ENCODE measurements at places on chromosomes 12 and 14.

- DNase-seq: peak; percentile 44
- peaks cover 67% of the 10 kb centered on the region for H3K36me3 ChIP-seq
- H3K4me3 ChIP-seq: peak overlapping the region; percentile 94
Observed at GRCh38 chr14:95533391-95533821, 1.4 kb upstream of the GLRX5 start.

DNA sequence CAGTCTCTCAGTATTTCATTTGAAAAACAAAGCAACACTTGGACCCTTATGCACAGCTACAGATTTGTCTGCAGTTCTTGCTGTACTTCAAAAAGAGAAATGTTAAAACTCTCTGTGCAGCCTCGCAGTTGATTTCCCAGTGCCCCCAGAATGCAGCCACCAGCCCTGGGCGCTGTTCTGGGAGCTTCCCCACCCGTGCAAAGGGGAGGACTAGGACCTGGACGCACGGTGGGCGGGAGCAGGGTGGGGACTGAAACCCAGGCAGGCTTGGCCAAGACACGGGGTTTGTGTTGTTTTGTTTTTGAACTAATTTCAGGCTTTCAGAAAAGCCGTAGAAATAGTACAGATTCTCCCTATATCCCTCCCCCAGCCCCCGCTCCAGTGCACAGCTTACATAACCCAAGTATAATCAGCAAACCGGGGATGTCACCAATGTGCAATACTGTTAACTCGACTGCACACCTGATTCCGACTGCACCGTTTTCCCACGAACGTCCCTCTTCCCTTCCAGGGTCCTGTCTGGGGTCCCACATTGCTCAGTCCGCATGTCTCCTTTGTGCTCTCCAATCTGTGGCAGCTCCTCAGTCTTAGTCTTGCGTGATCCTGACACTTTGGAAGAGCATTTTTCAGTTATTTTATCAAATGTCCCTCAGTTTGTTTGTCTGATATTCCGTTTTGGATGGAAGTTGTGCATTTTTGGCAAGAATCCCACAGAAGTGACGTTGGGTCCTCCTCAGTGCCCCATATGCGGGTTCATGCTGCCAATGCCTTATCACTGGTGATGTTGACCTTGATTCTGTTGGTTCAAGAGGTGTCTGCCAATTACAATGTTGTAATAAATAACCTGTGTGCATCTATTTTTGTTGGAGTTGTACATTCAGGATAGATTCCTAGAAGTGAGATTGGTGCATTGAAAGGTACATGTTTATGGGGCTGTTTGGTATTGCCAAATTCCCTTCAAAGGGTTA lies 95.9 kb downstream of the SETD3 start:
- no peak for DNase-seq
- H3K27me3 ChIP-seq: peaks cover 50% of the 10 kb centered on the region
- H3K4me3 ChIP-seq: no peak overlapping the region
- H3K4me1 ChIP-seq: peaks cover 14% of the 10 kb centered on the region
- no peaks in the 10 kb centered on the region for H3K36me3 ChIP-seq

- H3K27me3 ChIP-seq: peaks cover 14% of the 10 kb centered on the region
- H3K4me3 ChIP-seq: peak overlapping the region; percentile 6
- no peak for DNase-seq
- H3K27ac ChIP-seq: peak overlapping the region; percentile 44
Observed at GRCh38 chr12:24919346-24920001, 29.4 kb downstream of the BCAT1 start.

GRCh38 chr14:103273745-103274615 lies 60.1 kb upstream of the EIF5 start:
- no peak for DNase-seq
- peaks cover 70% of the 10 kb centered on the region for H3K27me3 ChIP-seq
- no peaks in the 10 kb centered on the region for H3K36me3 ChIP-seq
- no peaks in the 10 kb centered on the region for H3K4me1 ChIP-seq
- H3K4me3 ChIP-seq: no peak overlapping the region

GRCh38 chr12:41277946-41278267 lies 89.8 kb downstream of the PDZRN4 start:
- H3K4me3 ChIP-seq: no peak overlapping the region
- H3K36me3 ChIP-seq: no peaks in the 10 kb centered on the region
- peaks cover 2% of the 10 kb centered on the region for H3K27me3 ChIP-seq

DNA sequence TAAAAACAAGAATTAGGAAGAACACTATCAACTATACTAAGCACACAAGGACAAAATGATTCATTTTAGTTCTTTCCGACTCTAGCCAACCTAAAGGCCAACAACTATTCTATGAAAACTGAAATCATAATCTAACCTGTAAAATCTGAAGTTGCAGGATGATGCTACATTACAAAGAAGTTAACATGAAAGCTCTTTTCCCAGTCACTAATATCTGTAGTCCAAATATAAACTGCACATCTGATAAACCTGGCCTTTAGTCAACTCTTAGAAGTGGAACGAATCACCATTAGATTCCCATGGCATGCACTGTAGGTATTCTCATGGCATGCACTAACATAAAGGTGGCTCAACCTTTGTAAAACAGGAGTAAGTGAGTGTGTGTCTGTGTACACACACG lies 41.7 kb downstream of the BLTP3B start:
- H3K27me3 ChIP-seq: no peaks in the 10 kb centered on the region
- H3K27ac ChIP-seq: peak overlapping the region; percentile 15
- peaks cover 12% of the 10 kb centered on the region for H3K4me1 ChIP-seq
- H3K36me3 ChIP-seq: peaks cover 74% of the 10 kb centered on the region
- DNase-seq: no peak
- H3K4me3 ChIP-seq: no peak overlapping the region

DNA sequence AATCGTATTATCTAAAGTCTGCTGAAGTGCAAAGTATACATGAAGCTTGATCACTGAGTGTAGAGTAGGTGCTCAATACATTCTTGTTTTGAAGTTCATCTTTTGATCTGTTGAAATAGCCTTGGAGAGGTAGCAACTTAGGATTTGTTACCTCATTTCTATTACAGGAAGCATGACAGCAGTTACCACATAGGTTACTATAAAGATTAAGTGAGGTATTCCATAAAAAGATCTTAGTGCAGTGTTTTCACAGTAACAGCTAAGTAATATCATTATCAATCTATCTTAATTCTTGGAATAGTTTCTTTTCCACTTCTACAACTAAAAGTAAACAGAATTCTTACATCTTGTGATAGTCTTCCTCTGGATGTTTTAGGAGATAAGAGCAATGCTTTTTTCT lies 50.9 kb downstream of the BTBD7 start:
- H3K27me3 ChIP-seq: no peaks in the 10 kb centered on the region
- no peak overlapping the region for H3K27ac ChIP-seq
- H3K36me3 ChIP-seq: peaks cover 30% of the 10 kb centered on the region
- peaks cover 11% of the 10 kb centered on the region for H3K4me1 ChIP-seq
- DNase-seq: no peak
- no peak overlapping the region for H3K4me3 ChIP-seq

GRCh38 chr12:2049604-2050540 lies 2.9 kb upstream of the CACNA1C start:
- H3K4me1 ChIP-seq: peaks cover 13% of the 10 kb centered on the region
- no peaks in the 10 kb centered on the region for H3K36me3 ChIP-seq
- H3K4me3 ChIP-seq: no peak overlapping the region
- peaks cover 63% of the 10 kb centered on the region for H3K27me3 ChIP-seq
- no peak overlapping the region for H3K27ac ChIP-seq
- DNase-seq: no peak

DNA sequence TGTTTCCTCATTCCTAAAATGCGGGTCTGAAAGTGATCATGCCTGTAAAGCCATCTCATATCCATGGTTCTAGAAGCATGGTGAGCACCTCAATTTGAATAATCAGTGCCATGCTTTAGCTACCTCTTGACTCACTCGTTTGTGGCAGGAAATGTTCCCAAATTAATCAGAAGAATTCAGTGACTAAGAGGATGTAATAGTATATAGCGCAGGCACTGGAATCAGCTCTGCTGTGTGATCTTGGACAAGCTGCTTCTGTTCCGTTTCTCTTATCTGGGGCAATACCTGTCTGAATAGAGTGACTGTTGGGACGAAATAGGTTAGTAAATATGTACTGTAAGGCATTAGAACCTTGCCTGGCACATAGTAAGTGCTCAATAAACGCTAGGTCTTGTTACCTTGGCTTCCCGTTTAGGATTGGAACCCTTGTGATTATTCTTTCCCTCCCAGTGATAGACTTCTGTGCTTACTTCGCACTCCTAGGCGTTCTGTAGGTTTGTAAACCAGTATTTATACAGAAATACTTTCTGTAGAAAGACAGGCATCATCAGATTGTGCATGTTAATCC lies 820 bp upstream of the SMAGP start:
- H3K27me3 ChIP-seq: peaks cover 18% of the 10 kb centered on the region
- no peaks in the 10 kb centered on the region for H3K36me3 ChIP-seq
- H3K4me1 ChIP-seq: peaks cover 20% of the 10 kb centered on the region
- DNase-seq: no peak
- peak overlapping the region; percentile 83 for H3K4me3 ChIP-seq
- peak overlapping the region; percentile 85 for H3K27ac ChIP-seq

GRCh38 chr12:109709401-109709991 lies 4.1 kb upstream of the FAM222A start:
- H3K4me3 ChIP-seq: no peak overlapping the region
- peaks cover 4% of the 10 kb centered on the region for H3K4me1 ChIP-seq
- DNase-seq: no peak
- H3K27ac ChIP-seq: no peak overlapping the region

DNA sequence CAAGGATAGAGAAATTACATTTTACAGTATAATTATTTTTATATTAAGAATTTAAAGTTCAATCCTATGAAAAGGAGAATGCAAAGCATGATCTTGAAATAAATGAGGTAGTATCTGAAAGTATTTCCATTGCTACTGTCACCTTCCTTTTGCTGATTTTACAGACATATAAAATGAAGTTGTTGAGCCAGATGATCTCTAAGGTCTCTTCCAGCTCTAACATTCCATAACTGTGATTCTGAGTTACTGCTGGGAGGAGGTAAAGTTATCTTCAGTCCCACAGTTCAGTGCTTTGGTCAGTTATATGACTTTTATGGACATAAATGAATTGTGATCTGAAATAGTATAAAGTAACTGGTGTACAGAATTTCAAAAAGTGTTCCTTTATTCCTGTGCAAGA lies 52.8 kb downstream of the SLC38A6 start:
- no peak overlapping the region for H3K27ac ChIP-seq
- no peaks in the 10 kb centered on the region for H3K27me3 ChIP-seq
- H3K4me3 ChIP-seq: no peak overlapping the region
- no peak for DNase-seq

DNA sequence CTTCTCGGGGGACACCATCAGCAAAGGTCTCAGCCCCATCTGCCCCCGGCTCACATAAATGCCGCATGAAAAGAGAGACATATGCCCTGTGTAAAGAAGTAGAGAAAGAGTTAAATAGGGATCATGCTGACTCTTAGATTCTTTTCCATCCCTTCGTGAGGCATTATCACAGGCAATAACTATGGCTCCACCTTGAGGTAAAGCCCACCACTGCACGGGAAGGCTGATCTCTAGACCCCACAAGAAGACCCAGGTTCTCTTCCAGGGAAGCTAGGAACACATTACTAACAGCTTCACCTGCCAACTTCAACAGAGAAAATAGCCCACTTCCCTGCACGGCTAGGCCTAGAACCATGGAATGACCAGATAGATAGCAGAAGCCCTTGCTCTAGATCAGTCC lies 14.1 kb upstream of the NOP2 start:
- peaks cover 92% of the 10 kb centered on the region for H3K36me3 ChIP-seq
- H3K27me3 ChIP-seq: no peaks in the 10 kb centered on the region
- no peak for DNase-seq
- H3K27ac ChIP-seq: peak overlapping the region; percentile 55

DNA sequence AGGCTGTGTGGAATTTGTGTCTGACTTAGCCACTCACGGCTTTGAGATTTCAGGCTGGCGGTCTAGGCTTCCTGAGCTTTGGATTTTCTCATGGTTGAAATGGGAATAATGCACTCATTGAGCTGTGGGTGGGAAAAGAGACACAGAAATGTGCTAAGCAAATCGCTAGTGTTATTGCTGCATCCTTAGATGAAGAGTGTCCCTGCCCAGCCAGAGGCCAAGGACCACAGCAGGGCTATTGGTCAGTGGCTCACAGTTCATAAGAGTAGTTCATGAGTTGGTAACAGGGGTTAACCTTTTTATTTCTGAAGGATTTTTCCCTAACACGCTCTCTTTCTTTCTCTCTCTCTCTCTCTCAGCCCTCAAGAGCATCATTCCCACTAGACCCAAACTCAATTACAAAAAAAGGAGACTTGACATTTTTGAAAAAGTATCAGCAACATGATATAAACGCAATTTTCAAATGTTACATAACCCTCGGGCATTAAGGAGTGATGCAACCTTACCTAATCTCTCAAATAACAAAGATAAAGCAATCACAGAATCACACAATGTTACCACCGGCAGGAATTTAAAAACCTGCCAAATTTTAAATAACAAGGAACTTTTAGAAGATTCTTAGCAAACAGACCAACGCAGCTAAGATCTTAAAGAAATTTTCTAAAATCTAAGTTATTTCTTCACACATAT lies 36.7 kb upstream of the RMST start:
- no peaks in the 10 kb centered on the region for H3K4me1 ChIP-seq
- H3K36me3 ChIP-seq: no peaks in the 10 kb centered on the region
- H3K27me3 ChIP-seq: peaks cover 2% of the 10 kb centered on the region
- DNase-seq: no peak

DNA sequence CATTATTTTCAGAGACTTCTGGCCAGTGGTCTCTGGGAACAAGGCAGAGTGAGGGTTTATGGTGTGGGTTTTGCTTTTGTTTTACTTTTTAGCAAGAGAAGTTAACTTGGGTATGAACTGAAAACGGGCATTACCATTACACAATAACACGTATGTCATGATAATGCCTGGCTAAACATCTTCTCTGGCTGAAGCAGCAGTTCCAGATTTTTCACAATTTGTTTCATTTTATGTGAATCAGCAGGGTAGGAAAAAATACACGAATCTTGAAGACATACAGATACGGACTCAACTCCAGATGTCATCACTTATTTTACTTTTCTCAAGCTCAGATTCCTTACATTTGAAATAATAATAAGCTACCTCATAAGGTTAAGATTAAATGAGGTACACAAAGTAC lies 2.5 kb upstream of the PCNX4 start:
- no peaks in the 10 kb centered on the region for H3K27me3 ChIP-seq
- peaks cover 19% of the 10 kb centered on the region for H3K4me1 ChIP-seq
- DNase-seq: no peak

GRCh38 chr12:52258335-52258901 lies 16.0 kb upstream of the KRT86 start:
- H3K27ac ChIP-seq: no peak overlapping the region
- no peak for DNase-seq
- H3K27me3 ChIP-seq: peaks cover 75% of the 10 kb centered on the region
- no peaks in the 10 kb centered on the region for H3K36me3 ChIP-seq
- H3K4me3 ChIP-seq: no peak overlapping the region

DNA sequence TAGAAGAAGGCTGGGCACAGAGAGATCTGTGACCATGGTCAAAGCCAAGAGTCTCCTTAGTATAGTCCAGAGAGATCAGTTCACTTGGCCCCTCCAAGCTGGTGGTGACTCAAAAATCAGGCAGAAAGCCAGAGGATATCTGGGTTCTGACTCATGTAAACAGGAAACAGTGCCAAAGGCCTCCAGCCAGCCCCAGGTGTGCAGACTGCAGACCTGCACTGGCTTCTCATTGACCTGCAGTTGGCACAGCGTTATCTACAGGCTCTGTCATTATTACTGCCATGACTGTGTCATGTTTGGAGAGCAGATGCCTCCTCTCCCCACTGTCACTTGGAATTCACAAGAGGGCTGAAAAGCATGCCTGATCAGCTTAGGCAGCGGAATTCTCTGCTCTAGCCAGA lies 295.7 kb upstream of the PRKD1 start:
- H3K27ac ChIP-seq: no peak overlapping the region
- no peaks in the 10 kb centered on the region for H3K27me3 ChIP-seq
- no peak overlapping the region for H3K4me3 ChIP-seq
- no peaks in the 10 kb centered on the region for H3K4me1 ChIP-seq

- peaks cover 7% of the 10 kb centered on the region for H3K36me3 ChIP-seq
- H3K27me3 ChIP-seq: no peaks in the 10 kb centered on the region
- no peak overlapping the region for H3K4me3 ChIP-seq
Observed at GRCh38 chr14:67889455-67889854, 69.9 kb downstream of the RAD51B start.

Data from activated T-cell treated with anti-CD3 and anti-CD28 coated beads, Interleukin-2, amount 50 U/mL, for 24 hours (primary cell).